ENCODE measurements at places on chromosomes 1 and 21.
A peak's percentile ranks its signal among the peaks of the same experiment; 100 is the strongest.

GRCh38 chr1:47225430-47226100, 6.5 kb downstream of the TAL1 start:
- no peak overlapping the region for H3K27ac ChIP-seq
- H3K36me3 ChIP-seq: no peaks in the 10 kb centered on the region

DNA sequence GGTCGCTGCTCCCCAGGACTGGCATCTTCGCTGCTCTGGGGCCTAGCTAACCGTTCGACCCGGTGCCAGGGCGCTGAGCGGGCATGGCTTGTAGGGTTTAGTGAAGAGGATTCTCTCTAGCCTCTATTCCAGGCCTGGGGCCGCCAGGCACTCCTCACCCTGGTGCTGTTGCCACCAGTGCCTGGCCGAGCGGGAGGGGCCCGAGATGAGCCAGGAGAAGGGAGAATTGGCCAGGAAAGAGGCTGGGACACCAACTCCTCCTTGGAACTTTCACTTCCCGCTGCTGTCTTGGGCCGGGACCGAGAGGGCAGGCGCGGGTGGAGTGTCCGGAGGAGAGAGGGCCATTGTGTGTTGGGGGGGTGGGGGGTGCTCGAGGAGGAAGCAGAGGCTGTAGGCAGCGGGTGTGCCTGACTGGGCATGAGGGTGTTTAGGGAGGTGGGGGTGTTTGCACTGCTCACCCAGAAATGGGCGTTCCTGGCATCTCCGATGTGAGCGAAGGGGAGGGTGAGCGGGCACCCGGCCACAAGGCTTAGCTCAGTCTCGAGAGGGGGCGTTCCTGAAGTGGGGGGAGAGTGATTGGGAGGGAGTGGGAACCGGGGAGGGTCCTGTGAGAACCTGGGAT, 772 bp downstream of the ADAM15 start:
- peaks cover 26% of the 10 kb centered on the region for H3K4me1 ChIP-seq
- peaks cover 34% of the 10 kb centered on the region for H3K36me3 ChIP-seq
- DNase-seq: peak; percentile 66

- H3K27me3 ChIP-seq: peaks cover 13% of the 10 kb centered on the region
- DNase-seq: no peak
- H3K4me1 ChIP-seq: no peaks in the 10 kb centered on the region
- no peaks in the 10 kb centered on the region for H3K36me3 ChIP-seq
Measured at GRCh38 chr1:14612256-14612655, 13.8 kb downstream of the KAZN start.

- peaks cover 4% of the 10 kb centered on the region for H3K4me1 ChIP-seq
- H3K27me3 ChIP-seq: no peaks in the 10 kb centered on the region
- DNase-seq: no peak
- H3K4me3 ChIP-seq: no peak overlapping the region
Measured at GRCh38 chr1:167369933-167370332, 148.4 kb downstream of the CD247 start.

GRCh38 chr1:44568128-44568900, 106.0 kb downstream of the TMEM53 start:
- no peak for DNase-seq
- peaks cover 9% of the 10 kb centered on the region for H3K27me3 ChIP-seq
- no peaks in the 10 kb centered on the region for H3K36me3 ChIP-seq
- H3K27ac ChIP-seq: no peak overlapping the region
- no peak overlapping the region for H3K4me3 ChIP-seq

DNA sequence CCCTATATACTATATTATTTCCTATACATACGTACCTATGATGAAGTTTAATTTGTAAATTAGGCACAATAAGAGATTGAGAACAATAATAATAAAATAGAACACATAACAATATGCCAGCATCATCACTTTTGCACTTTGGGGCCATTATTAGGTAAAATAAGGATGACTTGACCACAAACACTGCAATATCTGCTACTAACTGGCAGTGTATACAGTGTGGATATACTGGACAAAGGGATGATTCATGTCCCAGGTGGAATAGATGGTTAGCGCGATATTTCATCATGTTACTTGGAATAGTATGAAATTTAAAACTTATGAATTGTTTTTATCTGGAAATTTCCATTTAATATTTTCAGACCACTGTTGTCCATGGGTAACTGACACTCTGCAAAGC, 35.4 kb upstream of the TXLNA start:
- no peaks in the 10 kb centered on the region for H3K27me3 ChIP-seq
- no peak overlapping the region for H3K4me3 ChIP-seq
- no peak for DNase-seq
- no peak overlapping the region for H3K27ac ChIP-seq
- H3K4me1 ChIP-seq: peaks cover 64% of the 10 kb centered on the region

- no peak for DNase-seq
- no peak overlapping the region for H3K27ac ChIP-seq
- H3K4me1 ChIP-seq: no peaks in the 10 kb centered on the region
- H3K36me3 ChIP-seq: no peaks in the 10 kb centered on the region
- H3K4me3 ChIP-seq: no peak overlapping the region
- H3K27me3 ChIP-seq: peaks cover 18% of the 10 kb centered on the region
Measured at GRCh38 chr21:32135401-32136363, 143.2 kb downstream of the MIS18A start.

GRCh38 chr1:197961449-197961848, 44.3 kb downstream of the LHX9 start:
- H3K4me1 ChIP-seq: no peaks in the 10 kb centered on the region
- H3K27me3 ChIP-seq: no peaks in the 10 kb centered on the region
- no peaks in the 10 kb centered on the region for H3K36me3 ChIP-seq
- H3K4me3 ChIP-seq: no peak overlapping the region
- no peak for DNase-seq
- no peak overlapping the region for H3K27ac ChIP-seq
